ENCODE measurements at places on chromosomes 1 and 21.

DNA sequence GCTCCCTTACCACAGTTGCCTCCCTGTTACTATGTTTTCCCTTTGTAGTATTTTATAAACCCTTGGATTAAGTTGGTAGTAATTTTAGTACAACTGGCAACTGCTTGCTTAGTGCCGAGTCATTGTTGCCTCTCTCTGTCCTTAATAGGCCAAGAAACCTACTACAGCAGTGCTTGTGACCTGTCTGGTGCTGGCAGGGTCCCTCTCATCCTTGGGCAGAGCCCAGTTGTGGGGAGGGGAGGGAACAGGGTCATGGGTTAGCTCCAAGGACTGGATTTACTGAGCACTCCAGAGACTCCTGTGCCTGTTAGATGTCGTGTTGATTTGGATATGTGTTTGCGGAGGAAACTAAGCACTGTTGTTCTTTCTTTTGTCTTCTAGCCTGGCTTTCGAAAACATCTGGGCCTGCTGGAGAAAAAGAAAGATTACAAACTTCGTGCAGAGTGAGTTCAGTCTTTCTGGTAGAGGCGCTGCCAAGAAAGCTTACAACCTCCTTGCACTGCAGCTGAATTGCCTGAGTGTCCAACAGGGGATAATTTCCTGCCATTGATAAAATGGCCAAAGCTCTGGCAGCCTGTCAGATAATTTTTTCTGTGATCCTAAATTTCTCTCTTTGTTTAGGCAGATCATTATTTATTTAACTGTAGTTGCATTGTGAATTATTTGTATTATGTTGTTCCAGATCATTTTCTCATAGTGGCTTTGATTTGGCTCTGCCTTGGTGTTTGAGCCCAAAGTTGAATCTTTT lies 3.6 kb downstream of the UTP11 start:
- DNase-seq = no peak

GRCh38 chr1:44077421-44077820 lies 41.2 kb upstream of the KLF17 start:
- no peak for DNase-seq

GRCh38 chr1:205922314-205922713 lies 20.9 kb downstream of the SLC26A9 start:
- no peak for DNase-seq

DNA sequence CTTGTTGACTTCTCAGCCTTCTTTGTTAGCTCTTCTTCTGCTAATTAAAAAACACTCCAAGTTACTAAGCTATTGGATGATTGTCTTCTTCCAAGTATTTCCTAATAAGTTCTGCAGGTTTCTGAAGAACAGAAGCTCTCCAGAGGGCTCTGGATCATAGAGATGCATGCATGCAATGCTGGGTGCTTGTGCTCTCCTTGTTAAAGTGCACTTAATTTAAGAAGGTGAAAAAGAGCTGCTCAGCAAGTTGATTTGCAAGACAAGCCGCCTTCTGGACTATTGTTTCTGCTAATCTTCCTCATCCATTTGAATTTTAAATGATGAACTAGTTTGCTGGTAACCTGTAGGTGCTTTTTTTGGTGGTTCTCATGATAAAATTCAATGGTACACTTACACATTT lies 16.1 kb downstream of the RRP15 start:
- no peak for DNase-seq

GRCh38 chr1:73044241-73045036 lies 762.1 kb upstream of the NEGR1 start:
- no peak for DNase-seq

GRCh38 chr1:93111065-93111464 lies 32.0 kb downstream of the MTF2 start:
- DNase-seq = no peak

DNA sequence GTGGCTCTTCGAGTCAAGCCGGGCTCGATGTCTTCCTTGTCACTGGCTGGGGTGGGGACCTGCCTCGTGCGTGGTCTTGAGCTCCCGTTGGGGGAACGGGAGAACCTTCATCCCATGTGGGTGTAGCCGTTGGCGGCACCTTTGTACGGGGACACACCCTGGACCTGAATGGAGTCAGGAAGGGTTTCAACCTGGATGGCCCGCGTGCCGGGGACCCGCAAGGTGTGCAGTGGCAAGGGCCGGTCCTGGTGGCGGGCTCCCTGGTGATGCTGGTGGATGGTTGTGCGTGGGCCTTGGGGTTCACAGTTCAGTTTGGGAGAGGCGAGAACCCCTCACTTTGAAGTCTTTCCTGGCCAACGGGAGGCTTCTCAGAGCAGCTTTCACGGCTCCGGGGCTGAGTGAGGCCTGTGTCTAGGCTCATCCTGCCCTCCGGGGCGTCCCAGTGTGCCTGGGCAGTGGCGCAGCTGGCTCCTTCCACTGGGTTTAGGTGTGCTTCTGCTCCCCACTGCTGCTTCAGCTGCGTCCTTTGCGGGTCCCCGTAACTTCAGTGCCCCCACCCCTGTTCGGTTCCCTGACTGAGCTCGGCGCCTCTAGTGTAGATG lies 11.4 kb downstream of the SKI start:
- no peak for DNase-seq

- DNase-seq = no peak
Measured at GRCh38 chr1:156090138-156090839, 8.0 kb upstream of the MEX3A start.

- DNase-seq = no peak
Measured at GRCh38 chr1:97190326-97190725, 468.7 kb downstream of the PTBP2 start.

DNA sequence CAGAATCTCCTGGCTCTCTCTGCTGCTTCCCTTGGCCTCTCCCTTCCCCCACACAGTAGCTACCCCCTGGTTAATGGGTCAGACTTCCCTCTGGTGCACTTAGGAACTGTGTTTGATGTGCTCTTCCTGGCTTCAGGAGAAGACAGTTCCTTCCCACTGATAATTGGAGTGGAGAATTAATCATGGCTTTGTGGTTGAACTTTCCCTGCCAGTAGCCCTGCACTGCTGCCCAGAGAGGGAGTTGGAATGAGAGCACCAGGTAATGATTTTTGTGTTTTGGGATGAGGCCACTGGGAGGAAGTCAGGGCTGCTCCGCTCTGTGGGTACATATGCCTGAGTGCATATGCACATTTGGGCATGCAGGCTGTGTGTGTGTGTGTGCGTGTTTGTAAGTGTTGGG lies 39.7 kb upstream of the PADI2 start:
- no peak for DNase-seq

DNA sequence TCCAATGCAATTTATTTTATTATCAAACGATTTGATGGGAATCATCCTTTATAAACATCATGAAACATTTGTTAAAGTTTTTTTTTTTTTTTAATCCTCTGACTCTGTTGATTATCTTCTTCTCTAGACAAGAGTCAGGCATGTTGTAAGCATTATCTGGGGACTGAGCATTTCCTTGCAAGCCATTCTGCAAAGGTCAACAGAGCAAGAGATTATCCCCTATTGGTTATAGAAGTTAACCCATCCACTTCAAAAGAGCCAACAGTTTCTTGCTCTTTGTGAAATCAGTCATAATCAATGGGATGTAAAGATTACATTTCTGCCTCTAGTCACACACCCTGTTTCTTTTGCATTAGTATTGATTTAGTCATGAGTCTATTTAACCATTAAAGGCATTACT lies 368.8 kb upstream of the ADGRL4 start:
- DNase-seq = no peak

Measured in activated CD8-positive, alpha-beta memory T cell treated with anti-CD3 and anti-CD28 coated beads for 24 hours (primary cell).